Activated CD4-positive, alpha-beta T cell treated with anti-CD3 and anti-CD28 coated beads, Interleukin-10, Interleukin-2, amounts not matched to agents 100 ng/mL and 50 ng/mL, durations not matched to agents 16 hours and 8 hours (primary cell): ENCODE measurements at places on chromosomes 6 and 20.

- DNase-seq: no peak
Observed at GRCh38 chr6:126807876-126808275, 310.6 kb upstream of the RSPO3 start.

DNA sequence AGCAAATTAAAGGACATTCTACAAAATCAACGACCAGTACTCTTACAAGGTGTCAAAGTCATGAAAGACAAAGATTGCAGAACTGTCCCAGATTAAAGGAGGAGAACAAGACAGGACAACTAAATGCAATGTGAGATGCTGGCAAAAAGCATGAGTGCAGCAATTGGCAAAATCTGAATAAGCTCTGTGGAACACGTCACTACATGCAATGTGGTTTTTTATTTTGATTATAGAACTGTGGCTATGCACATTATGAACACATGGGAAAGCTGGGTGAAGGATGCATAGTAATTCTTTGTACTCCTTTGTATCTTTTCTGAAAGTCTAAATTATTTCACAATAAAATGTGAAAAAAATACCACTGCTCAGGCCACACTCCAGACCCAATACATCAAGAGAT is 509.4 kb downstream of the KIF16B start:
- no peak for DNase-seq

GRCh38 chr6:125346926-125347563 is 45.3 kb upstream of the HDDC2 start:
- DNase-seq: no peak

DNA sequence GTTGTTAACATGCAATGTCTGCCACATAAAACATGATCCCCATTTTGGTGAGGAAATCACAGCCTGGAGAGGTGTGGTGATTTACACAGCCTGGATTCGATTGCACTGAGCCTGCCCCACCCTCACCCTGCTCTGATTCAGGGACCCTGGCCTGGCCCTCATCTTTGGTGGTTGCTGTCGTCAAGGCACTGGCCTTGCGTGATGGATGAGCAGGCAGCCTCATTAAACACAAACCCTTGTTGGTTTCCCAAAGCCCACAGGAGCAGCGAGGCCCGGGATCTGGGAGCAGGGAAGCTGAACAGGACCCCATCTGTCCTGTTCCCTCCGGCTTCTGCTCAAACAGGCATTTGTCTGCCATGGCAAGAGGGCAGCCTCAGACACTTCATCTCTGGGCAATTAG is 70.8 kb downstream of the CHMP4B start:
- DNase-seq: no peak

DNA sequence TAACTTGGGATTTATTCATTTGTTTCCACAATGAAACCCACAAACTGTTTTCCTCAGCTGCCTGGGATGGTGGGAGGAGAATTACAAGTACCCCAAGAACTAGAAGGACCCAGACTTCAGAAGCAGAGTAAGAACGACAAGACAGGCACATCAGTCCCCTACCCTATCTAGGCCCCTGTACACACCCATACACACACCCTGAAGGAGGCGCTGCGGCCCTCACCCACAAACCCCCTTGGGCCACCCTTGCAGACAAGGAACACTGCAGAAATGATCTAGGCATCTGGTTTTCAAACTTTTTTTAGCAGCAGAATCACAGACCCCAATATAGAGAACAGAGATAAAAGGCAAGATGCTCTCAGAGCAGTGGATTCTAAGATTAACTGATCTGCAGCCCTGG is 55.0 kb downstream of the TRERF1 start:
- DNase-seq: no peak

- no peak for DNase-seq
Observed at GRCh38 chr6:72414657-72415056, 207.2 kb upstream of the KCNQ5 start.

DNA sequence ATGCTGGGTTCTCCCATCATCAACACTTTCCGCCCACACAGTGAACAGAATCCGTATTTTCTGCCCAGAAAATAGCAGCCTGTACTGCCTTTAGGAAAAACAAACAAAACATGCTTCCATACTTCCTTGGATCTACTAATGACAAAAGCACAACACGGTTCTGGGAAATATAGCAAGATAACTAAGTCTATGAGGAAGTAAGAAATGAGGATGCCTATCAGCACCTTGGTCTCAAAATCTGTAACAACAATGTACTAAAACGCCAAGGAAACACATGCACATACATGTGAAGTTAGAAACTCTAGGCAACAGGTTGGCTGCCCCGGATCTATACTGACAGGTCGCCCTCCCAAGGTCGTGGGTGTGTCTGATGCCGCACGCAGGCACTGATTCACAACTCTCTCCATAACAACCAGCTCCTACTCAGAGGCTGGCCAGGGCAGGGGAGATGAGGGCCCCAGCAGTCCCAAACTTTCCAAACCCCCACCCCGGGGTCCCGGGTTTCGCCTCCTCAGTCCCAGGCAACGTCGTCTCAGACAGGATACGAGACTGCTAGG is 710 bp downstream of the BTBD9 start:
- DNase-seq: peak; percentile 52

DNA sequence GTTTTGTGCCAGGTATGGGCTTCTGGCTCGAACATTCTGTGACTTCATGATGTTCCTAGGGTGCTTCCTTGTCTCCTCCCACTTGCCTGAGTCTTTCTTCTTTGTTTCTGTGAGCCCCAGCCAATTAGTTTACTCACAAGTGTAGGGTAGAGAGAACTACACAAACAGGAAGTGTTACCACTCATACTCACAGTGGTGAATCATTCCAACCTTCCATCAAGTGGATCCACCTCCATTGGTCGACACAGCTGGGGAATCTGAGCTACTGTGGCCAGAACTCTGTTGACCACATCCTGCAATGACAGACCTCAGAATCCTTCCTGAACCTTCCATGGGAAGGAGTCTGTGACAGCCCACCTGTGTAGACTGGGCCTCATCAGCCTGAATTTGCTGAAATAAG is 76.8 kb downstream of the UNC5CL start:
- DNase-seq: peak; percentile 89
